ENCODE measurements at places on chromosomes 12 and 14. TPM values are rescaled to one million over a fixed set of nuclear protein-coding genes. Genes with fewer than 3 reads are reported as not detected.

RSRC2 gene
- 84.3 TPM for total RNA-seq

OR11H12 gene
- total RNA-seq, result not detected

SLC15A4 gene
- total RNA-seq, result 42.7 TPM

SNW1 gene
- 53.9 TPM for total RNA-seq

IL22 gene
- total RNA-seq, result not detected

DHRS2 gene
- total RNA-seq, result not detected

SH2B3 gene
- 14.1 TPM for total RNA-seq

DNA sequence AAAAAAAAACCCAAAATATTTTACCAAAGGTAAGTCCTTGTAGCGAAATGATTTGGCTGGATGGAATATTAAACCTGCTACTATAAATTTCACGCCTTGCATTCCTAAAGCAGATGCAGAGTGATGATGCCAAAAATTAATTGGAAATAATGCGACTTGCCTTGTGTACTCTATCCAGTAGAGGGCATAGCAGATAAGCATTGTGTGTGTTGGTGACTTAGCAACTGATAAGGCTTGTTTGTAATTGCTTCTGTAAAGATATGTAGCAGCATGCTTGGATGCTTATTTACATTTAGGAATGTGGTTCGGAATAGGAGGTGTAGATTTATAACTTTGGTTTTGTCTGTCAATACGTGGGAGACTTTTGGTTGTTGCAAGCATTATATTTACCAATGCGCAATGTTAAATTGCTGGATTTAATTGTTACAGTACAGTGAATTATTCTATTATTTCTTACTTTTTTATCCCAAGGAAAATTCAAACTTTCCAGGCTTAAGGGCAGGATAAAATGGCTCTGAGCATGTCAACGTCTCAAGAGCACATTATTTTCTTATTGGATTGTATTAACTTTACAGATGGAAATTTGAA lies 80.5 kb downstream of the TMEM260 start:
- no peak for DNase-seq

DNA sequence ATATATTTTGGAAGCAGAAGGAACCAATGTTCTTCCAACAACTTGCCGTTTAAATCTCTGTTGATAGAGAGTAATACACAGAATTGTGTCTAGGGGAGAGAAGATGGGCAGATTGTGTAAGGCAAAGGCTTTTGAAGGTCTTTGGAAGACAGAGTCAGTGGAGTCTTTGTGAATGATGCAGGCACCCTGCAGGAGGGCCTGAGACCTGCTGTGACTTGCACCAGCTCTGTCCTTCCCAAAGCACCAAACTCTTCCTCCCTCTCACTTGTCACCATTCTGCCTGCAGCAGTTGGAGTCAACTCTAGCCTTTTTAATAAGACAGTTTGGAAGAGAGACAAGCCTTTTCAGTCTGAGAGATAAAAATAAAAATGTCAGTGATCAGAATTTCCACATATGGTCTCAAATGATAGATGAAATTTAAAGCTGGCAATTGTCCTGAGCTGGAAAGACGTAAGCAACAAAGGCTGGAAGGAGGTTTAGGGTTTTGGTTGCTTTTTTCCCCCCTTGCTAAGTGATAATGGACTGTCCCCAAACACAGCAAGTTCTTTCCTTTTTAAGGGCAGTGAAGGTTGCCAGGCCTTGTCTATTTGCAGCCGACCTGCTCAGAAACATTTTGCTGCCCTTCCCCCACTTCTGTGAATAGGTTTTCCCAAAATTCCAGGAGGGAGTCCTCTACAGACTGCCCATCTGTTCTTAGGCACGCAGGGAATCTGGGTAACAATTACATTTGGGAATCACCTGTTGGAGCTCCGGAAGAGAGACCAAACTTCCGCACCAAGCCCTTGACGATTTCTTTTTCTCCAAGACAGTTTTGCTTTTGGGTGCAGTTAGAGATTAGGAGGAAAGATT lies 103.0 kb upstream of the NTF3 start:
- no peak for DNase-seq

- DNase-seq, result no peak
Observed at GRCh38 chr14:61080591-61081010, 99.6 kb downstream of the SLC38A6 start.

DNA sequence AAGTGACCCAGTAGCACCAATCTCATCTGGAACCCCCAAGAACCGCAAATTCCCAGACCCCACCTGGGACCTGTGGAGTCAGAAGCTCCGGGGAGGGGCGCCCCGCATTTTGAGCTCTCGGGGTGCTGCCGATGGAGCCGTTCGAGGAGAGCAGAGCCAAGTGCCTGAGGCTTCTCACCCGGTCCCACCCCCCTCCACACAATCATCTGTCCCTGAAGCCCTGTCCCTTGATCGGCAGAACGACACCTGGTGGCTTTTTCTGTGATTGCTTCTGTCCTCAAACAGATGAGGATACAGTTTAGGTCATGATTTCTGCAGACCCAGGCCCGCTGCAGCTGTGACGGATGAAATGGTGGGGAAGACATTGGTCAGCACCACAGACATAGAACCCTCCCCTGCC lies 74.7 kb downstream of the NOC4L start:
- peak; percentile 24 for DNase-seq

GRCh38 chr14:33063521-33063920 lies 124.8 kb downstream of the NPAS3 start:
- DNase-seq, result no peak

DNA sequence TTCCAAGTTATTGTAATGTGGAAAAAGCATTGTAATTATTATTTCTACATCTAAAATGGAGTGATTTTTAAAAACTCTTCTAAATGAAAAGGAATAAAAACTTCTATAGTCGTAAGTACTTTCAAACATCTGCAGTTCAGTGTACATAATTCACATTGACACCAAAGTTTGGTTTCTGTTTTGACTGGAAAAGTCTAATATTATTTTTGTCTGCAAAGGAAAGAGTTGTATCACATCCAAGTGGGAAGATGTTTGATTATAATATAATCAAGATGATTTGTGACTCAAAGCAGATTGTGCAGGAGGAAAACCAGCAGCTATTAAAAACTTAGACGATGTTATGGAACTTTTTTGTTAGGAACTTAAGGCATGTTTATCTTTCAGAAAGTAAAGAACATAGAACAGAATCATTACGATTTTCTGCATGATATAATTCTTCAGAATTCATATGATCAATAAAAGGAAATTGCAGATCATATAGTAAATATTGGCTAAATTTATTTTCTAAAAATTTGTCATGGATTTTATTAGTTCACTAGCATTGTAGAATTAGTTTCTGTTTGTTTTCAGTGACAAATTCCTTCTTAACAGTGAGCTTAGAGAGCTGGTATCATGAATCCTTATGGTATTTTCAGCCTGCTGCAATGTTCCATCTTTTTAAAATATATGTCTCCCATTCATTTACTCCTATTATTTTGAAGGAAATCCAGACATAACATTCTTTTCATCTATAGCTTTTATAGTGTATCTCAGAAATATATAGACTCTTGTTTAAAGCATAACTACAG lies 145.8 kb downstream of the MIPOL1 start:
- no peak for DNase-seq

DNA sequence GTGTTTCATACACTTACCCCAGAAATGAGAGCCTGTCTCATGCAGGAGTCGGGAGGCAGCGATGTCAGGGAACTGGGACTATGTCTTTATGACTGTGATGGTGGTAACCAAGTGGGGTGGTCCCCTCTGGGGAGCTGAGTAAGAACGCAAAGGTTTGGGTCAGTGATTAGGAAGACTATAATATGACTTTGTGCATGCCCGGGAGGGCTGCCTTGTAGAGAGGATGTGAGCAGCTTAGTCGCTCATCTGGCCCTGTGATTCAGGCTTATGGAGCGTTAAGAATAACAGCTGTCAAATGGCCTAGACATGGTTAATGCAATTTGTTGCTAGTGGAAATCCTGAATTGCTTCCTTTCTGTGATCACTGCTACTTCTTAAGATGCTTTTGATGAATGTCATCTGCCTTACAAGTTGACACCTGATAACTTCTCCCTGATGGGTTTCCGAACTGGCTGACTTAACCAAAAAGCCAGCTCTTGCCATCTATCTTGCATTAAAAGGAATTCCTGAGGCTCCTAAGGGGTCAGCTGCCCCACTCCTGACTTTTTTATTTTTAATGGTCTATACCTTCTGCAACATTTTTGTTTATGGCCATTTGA lies 35.4 kb upstream of the AACS start:
- no peak for DNase-seq

- DNase-seq, result no peak
Observed at GRCh38 chr12:61188801-61189595, 1071.2 kb upstream of the USP15 start.

DNA sequence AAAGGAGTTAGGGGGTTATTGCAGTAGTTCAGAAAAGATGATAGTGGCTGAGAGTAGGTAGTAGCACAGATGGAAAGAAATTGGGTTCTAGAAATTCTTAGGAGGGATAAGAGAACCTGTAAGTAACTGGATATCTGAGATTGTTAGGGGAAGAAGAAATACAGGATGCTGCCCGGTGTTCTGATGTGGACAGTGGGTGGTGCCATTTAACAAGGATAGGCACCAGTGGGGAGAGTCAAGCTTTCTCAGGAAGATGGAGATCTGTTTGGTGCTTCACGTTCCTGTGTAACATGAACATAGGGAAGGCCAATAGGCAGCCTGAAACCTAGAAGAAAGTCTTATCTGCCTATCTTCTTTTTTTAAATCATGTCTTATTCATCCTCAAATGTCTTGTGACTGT lies 245.9 kb downstream of the NPAS3 start:
- no peak for DNase-seq

DNA sequence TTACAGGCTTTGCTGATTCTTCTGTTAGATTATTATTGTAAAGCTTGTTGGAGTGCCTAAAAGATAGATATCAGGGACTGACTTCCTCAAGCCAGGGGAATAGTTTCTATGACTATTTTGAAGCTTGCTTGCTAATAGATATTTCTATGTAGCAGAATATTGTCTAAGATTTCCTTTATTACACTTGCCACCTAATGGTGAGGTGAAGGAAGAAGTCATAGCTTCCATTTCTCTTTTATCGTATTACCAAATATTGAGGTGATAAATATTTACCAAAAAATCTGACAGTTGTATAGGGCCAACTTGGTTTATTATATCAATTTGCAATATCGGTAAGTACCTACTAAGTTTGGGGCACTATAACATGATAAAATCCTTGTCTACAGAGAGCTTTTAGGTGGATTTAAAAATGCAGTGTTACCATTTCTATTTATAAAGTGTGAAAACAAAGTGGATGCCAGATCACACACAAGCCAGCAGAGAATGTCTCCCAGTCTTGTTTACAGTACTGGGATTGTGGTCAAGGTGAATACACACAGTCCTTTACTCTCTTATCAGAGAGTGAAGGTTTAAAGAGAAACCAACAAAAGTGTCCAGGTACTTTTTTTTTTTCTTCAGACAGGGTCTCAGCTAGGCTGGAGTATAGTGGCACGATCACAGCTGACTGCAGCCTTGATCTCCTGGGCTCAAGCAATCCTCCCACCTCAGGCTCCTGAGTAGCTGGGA lies 137.9 kb downstream of the IGF1 start:
- DNase-seq, result no peak

DNA sequence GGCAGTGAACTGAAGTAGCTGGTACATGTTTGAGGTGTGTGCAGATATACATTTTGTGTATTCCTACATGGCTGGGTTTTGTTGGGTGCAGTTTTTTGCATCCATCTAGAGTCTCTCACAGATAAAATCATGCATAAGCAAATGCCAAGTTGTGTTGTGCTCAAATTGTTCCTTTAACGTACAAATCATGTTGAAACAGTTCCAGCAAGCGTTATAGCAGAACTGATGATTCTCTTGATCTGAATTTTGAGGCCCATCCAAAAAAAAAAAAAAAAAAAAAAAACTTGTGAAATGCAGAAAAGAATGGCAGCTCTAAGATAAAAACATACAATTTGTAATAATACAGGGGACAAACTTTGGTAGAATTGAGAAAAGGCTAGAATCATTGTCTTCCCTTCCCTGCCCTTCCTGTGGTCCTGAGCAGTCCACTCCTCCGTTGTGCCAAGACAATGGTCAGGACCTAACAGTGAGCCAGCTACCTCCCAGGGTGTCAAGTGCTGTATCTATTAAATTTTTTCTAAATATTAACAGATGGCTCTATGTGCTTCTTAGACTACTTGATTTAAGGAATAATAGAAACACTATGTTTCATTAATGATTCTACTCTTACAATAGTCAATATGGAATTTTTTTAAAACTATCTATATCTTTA lies 122.1 kb downstream of the PLEKHA5 start:
- no peak for DNase-seq

DNA sequence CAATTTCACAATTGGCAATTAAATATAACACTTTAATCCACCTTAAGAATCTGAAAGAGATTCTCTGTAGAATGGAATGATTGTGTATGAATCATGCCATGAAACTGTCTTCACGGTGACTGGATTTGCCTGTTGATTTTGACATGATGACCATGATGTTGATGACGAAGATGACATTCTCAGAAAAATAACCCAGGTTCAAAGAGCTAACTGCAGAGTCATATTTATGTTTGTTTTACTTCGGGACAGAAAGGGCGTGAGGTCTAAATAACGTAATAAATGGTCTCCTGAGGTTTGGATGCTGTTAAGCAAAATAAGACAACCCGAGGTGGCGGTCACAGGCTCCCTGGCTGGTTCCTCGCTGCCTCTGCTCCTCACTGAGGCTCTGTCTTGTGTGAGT lies 532.0 kb downstream of the TMEM121 start:
- no peak for DNase-seq

DNA sequence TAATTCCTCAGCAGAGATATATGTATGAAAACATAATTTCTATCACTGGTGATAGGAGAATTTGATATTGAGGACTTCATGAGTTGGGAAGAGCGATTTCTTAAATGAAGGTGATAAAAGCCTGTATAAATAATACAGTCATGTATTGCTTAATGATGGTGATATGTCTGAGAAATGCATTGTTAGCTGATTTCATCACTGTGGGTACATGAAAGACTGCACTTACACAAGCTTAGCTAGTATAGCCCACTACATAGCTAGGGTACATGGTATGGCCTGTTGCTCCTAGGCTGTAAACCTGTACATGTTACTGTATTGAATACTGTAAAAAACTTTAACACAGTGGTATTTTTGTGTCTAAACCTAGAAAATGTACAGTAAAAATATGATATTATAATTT lies 63.4 kb downstream of the ANO4 start:
- no peak for DNase-seq

DNA sequence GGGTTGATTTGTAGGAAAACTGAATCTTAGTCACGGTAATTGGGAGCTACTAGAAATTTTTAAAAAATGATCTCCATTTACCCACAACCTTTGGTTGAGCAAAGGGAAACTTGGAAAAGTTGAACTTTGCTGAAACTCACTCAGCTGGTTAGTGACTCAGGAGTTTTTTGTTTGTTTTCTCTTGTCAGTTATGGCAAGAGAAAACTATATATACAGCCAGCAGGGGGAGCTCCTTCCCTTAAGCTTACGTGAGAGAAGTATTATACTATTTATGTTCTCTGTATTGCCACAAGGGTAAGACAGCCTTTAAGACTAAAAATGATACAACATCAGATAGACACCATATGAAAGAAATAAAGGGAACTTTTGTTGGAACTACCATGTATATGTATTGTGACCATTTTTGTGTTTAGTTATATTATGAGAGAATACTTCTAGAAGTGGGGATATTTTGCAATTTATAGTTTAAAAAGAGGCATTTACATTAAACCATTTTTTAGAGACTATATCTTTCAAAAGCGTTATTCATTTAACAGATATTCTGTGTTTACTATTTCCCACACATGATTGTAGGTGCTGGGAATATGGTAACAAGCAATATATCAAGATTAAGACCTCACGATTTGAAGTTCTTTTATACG lies 28.1 kb upstream of the TBC1D30 start:
- peak; percentile 69 for DNase-seq
